ENCODE measurements at places on chromosomes 2 and 18.

- DNase-seq: no peak
Measured at GRCh38 chr18:48896326-48896874, 54.4 kb downstream of the SMAD7 start.

DNA sequence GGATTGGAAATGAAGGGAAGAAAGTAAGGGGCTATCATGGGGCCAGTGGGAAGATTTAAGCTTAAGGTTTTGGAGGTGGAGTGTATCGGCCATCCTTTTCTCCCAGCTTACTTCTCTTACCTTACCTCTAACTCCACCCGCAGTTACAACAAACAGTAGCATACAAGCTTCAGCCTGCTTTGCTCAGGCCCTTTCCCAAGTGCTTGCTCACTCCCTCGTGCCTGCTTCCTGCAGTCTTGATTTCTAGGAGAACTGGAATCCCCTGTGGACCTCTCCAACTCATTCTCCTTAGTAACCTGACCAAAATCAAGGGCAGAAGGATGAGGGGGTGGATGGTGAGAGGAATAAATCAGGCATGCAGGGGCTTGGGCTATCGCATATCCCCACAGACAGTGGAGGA, 5.8 kb upstream of the LYG2 start:
- no peak for DNase-seq

DNA sequence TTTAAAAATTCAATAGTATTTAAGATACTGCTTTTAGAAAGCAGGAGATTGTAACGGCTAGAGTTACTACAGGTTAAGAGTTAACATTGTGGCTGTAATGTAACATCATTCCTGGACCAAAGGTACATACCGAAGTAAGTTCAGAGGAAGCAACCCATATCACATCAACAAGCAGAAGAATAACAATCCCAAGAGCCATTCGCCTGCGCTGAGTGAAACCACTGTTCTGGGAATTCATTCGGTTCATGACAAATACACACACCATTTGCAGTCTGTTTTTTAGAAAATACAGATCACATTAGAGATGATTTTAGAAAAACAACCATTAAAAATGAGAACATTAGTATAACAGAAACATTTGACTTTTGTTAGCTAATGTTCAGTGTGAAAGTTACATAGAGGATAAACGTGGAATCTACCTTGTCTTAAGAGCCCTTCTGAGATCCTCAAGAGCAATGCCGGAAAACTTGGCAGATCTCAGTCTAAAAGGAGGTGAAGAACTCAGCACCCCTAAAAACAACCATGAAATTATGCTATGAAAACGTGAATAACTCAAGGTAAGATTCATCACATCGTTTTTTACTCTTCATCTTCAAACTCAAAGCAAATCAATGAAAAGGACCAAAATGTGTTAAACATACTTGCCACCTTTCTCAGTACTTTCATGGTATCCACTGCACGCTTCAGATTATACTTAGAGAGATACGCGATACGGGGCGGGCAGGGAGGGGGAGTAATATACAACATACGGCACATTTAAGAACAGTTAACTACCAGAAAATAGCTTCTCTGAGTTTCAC, 1.2 kb downstream of the SLC35F5 start:
- no peak for DNase-seq

- DNase-seq: peak; percentile 29
Measured at GRCh38 chr2:207423886-207424285, 105.9 kb upstream of the CREB1 start.

- DNase-seq: no peak
Measured at GRCh38 chr18:36993068-36993467, 164.1 kb downstream of the KIAA1328 start.

DNA sequence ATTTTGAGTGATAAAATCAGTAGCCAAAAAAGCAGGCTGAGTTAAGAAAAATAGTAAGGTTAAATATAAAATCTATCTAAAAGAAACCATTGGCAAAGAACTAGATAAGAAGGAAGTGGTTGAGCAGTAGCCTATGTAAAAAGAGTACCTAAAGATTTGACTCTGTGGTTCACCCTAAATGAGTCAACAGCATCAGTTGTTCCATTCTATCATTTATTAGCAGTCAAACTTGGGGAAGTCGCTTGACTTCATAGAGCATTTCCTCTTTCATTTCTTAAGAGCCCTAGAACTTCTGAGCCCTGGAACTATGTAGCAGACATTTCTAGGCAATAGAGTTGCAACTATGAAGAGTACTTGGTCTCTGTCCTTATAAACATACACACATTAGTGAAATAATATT, 381.7 kb downstream of the NUP35 start:
- no peak for DNase-seq

All from stimulated activated CD4-positive, alpha-beta T cell treated with anti-CD3 and anti-CD28 coated beads, Interleukin-4, amount 100 ng/mL, for 48 hours (primary cell).